ENCODE measurements at places on chromosomes 7 and 10. TPM values are rescaled to one million over a fixed set of nuclear protein-coding genes. Genes with fewer than 3 reads are reported as not detected.

The PGAM2 gene
- 319 TPM for polyA plus RNA-seq

The PLXNA4 gene
- polyA plus RNA-seq = 2.6 TPM

The NEUROG3 gene
- polyA plus RNA-seq = not detected

DNA sequence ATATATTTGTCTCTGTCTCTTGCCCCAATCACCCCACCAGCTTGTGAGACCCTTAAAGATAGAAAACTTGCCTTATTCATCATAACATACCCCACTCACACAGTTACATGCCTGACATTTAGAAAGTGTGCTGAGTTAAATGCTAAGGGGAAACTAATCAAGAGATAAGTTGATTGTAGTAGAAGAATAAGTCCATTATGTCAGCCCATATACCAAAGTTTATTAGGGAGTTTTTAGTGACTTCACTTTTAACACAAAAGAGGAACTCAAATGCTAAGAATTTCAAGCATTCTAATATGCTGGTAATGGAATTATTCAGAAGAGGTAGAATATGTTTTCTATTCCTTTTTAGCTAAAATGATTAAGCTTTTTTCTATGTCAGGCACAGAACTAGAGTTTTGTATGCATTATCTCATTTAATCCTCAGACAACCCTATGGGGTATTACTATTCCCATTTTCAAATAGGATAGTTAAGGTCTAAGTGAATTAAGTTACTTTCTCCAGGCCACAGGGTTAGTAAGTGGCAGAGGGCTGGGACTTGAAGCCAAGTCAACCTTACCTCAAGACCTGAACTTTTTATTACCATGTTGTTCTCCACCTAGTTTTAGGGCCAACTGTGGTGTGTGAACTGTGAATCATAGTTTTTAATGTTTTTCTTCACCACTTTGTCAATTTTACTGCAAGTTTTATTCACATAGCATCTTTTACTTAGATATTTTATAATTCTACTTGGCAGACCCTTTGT lies 19.6 kb downstream of the ASAH2 start:
- no peak for DNase-seq

- DNase-seq = no peak
These were observed 43.5 kb upstream of the LEP start for GRCh38 chr7:128197589-128197988.

GRCh38 chr7:80537091-80537490 lies 25.2 kb upstream of the GNAT3 start:
- no peak for DNase-seq

- DNase-seq = no peak
These were observed 252.0 kb downstream of the SORCS3 start for GRCh38 chr10:104892879-104893617.

- peak; percentile 35 for DNase-seq
These were observed 767 bp downstream of the KRIT1 start for GRCh38 chr7:92244808-92245486.

Data from hindlimb muscle (tissue), 1 donor.